ENCODE measurements at places on chromosomes 4 and X. TPM values are rescaled to one million over a fixed set of nuclear protein-coding genes. Genes with fewer than 3 reads are reported as not detected.

SFRP2 gene
- total RNA-seq = not detected

PRAF2 gene
- 9.1 TPM for total RNA-seq

CLGN gene
- total RNA-seq = 29.0 TPM

GLOD5 gene
- total RNA-seq = not detected

RAB41 gene
- total RNA-seq = not detected

CFAP47 gene
- total RNA-seq = 0.12 TPM

HSD17B13 gene
- 0.22 TPM for total RNA-seq

ZXDB gene
- total RNA-seq = 13.2 TPM

VEGFD gene
- total RNA-seq = 0.25 TPM

ADH1C gene
- 0.44 TPM for total RNA-seq

CRLF2 gene
- not detected for total RNA-seq

FAT4 gene
- total RNA-seq = 9.9 TPM

Data from uterine smooth muscle cell (primary cell).